ENCODE measurements at places on chromosomes 5 and 9.

DNA sequence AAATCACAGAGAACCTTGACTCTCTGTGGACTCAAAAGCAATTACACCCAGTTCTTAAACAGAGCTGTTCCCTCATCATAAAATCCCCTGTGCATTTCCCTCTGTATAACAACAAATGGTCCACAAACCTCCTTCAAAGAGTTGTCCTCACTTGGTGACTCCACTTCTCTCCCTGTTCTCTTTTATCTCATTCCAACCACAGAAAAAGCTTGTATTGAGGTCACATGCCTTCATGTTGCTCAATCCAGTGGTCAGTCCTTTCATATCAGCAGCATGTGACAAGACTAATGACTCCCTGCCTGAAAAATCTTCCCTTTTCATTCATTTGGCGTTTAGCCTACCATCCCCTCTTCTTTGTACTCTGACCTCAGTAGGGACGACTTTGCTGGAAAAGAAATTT is 158.0 kb downstream of the DEPDC1B start:
- DNase-seq, result no peak

DNA sequence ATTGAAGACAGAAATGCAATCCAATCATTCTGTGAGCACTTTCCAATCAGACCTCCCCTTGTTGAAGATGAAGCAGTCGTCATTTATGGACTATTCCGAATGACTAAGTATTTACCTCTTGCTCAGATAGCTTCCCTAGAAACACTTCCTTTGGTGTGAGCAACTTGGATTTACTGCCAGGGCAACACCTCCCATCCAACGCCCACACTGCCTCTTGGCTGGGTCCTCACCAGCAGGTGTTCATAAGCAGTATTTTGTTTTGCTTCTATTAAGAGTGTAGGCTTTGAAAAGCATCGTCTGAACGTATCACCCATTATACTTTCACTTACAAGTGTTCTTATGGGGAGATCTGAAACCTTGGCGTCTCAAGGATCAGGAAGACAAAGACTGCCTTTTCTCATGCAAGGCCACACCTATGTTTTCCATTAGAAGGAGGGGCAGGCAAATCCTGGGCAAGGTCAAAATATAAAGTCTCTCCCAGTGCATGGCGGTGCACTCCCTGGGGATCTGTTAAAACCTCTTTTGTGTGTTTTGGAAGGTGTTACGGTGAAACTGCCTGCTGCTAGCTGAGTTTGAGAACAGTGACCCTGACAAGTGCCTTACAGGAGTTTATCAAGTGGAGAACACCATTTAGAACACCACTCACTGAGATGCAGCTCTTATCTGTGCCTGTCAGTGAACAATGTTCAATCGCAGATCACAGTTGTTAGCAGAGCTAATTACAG is 10.6 kb upstream of the MARCHF3 start:
- no peak for DNase-seq

- DNase-seq, result peak; percentile 8
These were observed 99.6 kb upstream of the RAPGEF1 start for GRCh38 chr9:131839281-131840084.

DNA sequence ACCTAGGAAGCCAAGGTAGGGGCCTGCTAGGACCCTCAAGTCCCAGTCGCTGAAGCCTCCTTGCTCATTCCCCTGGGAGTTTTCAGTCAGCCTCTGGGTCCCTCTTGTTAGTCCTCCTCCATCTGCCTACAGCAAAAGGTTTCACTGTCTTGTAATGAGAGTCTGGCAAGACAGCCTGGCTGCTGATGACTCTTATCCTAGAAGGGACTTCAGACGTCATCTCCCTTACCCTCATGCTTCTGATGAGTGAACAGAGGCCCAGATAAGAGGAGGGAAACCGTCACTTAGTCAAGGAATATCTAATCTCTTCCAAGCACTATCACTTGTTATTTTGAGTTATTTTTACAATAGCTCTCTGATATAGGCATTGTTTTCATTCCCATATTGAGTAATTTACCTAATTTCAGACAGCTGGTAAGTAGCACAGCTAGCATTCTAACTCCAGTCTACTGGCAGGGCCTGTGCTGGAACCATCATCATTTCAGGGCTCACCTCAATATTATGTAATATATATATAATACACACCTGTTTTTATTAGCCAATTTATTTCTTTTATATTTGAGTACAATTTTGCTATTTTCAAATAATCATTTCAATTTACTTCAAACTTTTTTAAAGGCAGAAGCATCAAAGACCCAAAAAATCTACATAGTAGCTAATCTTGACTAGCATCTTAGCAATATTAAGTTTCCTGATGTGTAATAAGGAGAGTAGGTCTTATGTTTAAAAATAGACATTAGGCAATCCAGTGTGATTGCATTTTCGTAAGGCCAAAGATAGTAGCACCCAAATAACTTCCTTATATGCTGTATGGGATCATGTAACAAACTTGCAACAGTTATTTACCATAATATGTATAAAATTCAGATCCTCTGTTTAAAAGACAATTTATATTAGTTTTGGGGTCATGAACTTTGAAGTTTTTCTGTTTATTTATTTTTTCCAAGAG is 7.9 kb downstream of the CMYA5 start:
- no peak for DNase-seq

GRCh38 chr5:56433039-56433617 is 200.0 kb upstream of the ANKRD55 start:
- no peak for DNase-seq

GRCh38 chr5:17769277-17769676 is 135.0 kb downstream of the TAF11L14 start:
- DNase-seq, result no peak

DNA sequence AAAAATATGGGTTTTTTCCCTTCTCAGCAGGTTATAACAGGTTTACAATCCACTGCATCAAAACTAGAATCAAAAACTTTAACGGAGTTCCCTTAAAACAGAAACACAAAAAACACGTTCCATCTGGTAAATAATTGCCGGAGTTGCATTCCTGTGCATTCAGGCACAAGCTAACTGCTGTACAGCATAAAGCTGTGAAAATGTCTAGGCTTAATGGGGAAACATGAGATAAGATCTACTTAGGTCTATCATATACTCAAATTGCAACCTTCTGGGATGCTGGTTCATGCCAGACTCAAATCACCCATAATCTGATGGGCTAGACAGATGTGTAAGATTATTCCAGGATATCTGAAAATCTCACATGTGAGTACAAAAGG is 265.3 kb downstream of the DOCK8 start:
- DNase-seq, result no peak

DNA sequence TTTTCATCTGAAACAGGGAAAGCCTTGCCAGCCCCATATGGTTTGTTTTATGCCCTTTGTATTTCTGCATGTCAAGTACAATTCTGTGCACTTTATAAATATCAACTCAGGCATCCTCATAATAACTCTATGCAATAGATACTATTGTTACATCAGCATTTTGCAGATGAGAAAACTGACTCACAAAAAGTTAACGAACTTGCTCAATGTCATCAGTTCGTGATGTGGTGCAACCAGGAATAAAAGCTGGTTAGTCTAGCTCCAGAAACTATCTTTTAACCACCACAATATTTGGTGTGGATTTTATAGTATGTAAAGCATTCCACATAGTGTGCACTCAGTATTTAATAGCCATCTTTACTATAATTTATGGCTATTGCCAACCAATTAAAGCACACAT is 134.9 kb downstream of the MRPS30 start:
- no peak for DNase-seq

DNA sequence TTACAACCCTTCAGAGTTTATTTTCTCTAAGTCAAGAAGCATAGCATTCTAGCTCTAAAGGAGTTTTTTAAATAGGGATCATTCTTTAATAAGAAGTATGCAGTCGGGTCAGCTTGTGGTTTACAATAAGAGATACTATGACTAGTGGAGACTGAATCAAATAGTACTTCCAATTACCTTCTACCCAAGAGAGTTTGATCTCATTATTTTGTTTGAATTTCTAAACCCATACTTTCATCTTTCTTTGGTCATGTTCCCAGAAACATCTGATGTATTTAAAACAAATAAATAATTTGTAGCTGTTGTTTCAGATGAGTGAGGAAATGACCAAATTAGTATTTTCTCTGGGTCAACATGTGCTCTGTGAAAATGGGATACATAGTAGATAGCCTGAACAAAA is 160.2 kb upstream of the CDH6 start:
- no peak for DNase-seq

- DNase-seq, result no peak
These were observed 577 bp downstream of the TUT7 start for GRCh38 chr9:86353655-86354010.

GRCh38 chr5:14267166-14267838 is 124.2 kb downstream of the TRIO start:
- no peak for DNase-seq

- DNase-seq, result no peak
These were observed 11.4 kb upstream of the C5orf63 start for GRCh38 chr5:127084656-127085055.

GRCh38 chr5:15248731-15249130 is 251.2 kb upstream of the FBXL7 start:
- no peak for DNase-seq

GRCh38 chr9:84366683-84367082 is 26.1 kb upstream of the SLC28A3 start:
- DNase-seq, result no peak

- DNase-seq, result no peak
These were observed 136.6 kb upstream of the OTULINL start for GRCh38 chr5:14445013-14445412.

DNA sequence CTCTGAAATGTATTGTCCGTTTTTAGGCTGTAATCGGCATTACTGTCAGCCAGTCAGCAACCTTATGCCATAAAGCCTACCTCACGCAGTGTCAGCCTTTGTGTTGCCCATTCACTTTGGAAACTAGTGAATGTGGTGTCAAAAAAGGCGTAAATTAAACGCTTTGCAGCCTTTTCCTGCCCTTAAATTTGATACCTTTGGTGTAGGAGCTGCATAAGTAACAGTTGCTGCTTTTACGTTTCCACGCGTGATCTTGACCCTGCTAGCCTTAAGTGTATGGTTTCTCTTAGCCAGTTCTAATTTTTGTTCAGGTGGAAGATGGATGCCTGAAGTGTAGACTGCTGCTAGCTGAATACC is 257.7 kb downstream of the EPB41L4A start:
- no peak for DNase-seq

DNA sequence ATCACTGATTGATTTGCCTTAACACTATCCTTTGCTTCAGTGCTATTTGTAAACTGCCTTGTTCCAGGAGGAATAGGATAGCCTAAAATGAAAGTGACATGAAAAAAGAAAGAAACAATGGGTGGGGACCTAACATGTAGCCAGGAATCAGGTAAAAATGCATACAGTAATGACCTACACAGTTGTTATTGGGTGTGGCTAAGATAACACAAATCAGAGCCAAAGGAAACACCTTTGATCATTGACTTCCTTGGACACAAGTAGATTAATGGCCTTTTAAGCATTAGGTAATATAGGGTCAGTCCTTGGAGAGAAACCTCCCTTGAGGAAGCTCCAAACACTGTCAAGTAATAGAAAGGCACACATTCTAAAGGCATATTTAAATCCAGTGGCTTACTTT is 220.4 kb downstream of the TRPM3 start:
- no peak for DNase-seq

DNA sequence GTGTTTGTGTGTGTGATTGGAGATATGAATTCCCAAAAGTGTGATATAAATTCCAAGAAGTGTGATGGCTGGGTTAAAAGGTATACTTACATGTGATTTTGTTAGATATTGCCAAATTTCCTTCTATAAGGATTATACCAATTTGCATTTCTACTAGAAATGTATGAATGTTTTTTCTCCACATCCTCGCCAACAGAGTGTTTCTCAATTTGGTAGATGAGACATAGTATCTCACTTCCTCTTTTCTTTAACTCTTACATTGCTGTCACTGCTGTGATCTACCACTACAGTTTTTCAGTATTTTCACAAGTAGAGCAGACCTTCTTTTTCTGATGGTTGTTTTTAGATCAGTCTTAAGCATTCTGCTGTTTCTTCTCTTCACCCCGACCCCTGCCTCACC is 111.3 kb downstream of the FER start:
- DNase-seq, result no peak

DNA sequence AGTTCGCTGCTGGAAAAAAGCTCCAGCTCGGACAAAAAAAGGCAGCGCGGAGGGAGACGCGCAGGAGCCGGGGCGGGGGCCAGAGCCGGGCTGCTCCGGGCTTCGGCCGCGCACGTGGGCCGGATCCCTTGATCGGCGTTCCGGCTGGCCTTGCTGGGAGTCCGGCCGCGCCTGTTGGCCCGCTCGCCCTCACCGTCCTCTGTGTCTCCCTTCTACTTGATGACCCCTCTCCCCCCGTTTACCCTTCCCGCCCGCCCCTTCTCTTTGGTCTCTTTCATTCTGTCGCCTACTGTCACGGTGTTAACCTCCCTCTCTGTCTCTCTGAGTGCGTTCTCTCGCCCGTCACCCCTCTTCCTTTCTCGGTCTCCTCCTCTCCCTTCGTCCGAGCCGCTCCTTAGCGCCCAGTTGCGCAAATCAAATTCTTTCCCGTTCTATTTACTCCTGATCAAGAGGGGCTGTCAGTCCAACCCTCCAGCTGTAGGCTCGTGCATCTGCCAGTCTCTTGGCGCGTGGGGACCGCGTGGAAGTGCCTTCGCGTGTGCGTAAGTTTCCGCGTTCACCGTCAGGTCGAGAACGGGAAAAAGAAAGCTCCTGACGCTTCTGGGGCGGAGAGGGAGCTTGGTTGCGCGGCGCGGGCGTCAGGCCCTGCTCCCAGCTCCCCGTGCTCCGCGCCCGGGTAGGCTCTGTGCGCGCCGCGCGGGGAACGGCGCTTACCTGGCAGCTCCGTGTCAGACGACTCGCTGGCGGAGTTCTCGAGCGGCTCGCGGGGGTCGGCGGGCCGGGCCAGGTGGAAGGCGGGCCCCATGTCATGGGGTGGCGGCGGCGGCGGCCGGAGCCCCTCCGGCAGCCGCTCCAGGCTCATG is 798 bp downstream of the PITX1 start:
- peak; percentile 27 for DNase-seq

DNA sequence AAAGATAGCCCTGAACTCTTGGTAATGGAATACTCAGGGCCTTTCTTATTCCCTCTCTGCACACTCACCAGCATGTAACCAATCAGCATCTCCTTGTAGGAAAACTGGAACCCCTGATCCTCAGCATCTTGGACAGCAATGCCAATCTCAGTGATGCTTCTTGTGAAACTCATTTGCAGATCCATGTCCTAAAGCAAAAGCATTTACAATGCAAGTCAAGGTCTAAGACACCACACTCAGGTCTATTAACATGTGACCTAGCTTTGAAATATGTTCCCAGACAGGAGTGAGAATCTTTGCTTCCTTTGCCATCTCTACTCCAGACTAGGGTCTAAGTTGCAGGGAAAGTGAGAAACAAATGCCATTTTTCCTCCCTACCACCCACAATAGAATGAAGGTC is 38.2 kb downstream of the MROH2B start:
- no peak for DNase-seq

DNA sequence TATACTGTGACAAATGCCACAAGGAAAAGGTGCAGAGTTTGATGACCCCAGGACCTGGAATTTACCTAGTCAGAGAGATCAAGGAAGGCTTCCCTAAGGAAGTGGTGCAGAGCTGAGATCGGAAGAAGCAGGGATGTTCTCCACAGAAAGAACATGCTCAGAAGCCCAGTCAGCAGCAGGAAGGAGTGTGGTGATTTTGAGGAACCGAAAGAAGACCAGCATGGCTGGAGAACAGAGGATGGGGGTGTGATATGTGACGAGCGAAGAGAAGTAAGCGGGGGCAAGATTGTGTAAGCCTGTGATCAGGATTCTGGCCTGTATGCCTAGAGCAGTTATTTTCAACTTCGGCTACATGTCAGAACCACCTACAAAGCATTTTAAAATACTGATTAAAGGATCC is 18.7 kb upstream of the PIK3R1 start:
- DNase-seq, result no peak

GRCh38 chr9:112493393-112494137 is 6.9 kb downstream of the KIAA1958 start:
- no peak for DNase-seq

GRCh38 chr5:106314221-106314824 is 1356.4 kb downstream of the EFNA5 start:
- no peak for DNase-seq
